ENCODE measurements at places on chromosomes 5 and 9. TPM values are rescaled to one million over a fixed set of nuclear protein-coding genes. Genes with fewer than 3 reads are reported as not detected.
A peak's percentile ranks its signal among the peaks of the same experiment; 100 is the strongest.

PCDHGB5 gene
- total RNA-seq = 9.1 TPM

PCDHB2 gene
- 5.6 TPM for total RNA-seq

- peaks cover 9% of the 10 kb centered on the region for H3K27me3 ChIP-seq
- no peak overlapping the region for H3K27ac ChIP-seq
- H3K4me3 ChIP-seq = no peak overlapping the region
- no peaks in the 10 kb centered on the region for H3K4me1 ChIP-seq
- H3K36me3 ChIP-seq = no peaks in the 10 kb centered on the region
Observed at GRCh38 chr9:135046739-135047350, 40.6 kb upstream of the OLFM1 start.

GRCh38 chr5:127762412-127762811, 59.2 kb downstream of the CCDC192 start:
- DNase-seq = no peak
- no peaks in the 10 kb centered on the region for H3K36me3 ChIP-seq
- H3K27me3 ChIP-seq = no peaks in the 10 kb centered on the region

DBH gene
- total RNA-seq = not detected

- H3K4me1 ChIP-seq = no peaks in the 10 kb centered on the region
- no peak for DNase-seq
- H3K27ac ChIP-seq = no peak overlapping the region
- H3K4me3 ChIP-seq = no peak overlapping the region
- H3K36me3 ChIP-seq = no peaks in the 10 kb centered on the region
Observed at GRCh38 chr9:70036641-70037040, 7.0 kb upstream of the MAMDC2 start.

GRCh38 chr9:116628716-116629115, 58.4 kb upstream of the TRIM32 start:
- H3K36me3 ChIP-seq = no peaks in the 10 kb centered on the region
- DNase-seq = no peak
- no peak overlapping the region for H3K27ac ChIP-seq
- H3K4me1 ChIP-seq = no peaks in the 10 kb centered on the region
- no peak overlapping the region for H3K4me3 ChIP-seq

GFI1B gene
- 1.1 TPM for total RNA-seq

NCS1 gene
- 7.0 TPM for total RNA-seq

DNA sequence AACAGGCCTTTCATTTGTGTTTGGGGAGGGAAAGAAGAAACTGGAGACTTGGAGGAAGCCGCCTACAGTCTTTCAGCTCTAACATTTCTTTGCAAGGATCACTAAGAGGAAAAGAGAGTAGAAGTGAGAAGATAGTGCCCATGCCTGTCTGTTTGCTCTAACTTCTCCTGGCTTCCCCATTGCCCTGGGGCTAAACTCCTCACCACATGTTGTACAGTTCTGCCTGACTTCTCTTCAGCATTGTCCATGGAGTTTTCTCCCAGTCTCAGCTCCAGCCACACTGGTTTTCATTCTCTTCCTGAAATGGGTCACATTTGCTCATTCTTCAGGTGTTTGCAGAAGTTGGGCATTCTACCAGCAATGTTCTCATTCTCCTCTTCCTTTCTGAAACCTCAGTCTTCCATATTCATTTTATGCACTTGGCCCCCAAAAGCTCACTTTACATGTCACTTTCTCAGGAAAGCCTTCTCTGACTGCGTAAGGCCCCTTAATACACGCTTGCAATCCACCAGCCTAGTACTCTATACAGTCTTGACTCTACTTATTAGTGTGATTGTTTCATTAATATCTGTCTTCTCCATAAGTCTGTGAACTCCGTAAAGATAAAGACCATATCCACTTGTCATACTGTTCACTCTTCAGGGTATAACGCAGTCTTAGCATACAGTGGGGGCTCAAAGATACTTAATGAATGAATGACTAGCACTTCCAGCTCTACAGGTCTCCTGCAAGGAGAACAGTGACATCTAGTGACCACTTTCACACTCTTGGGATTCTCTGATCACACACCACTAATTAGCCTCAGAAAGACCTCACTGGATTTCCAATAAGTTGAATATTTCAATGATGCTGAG, 40.2 kb upstream of the TRIM32 start:
- no peaks in the 10 kb centered on the region for H3K36me3 ChIP-seq
- H3K4me1 ChIP-seq = no peaks in the 10 kb centered on the region
- H3K27ac ChIP-seq = no peak overlapping the region
- H3K4me3 ChIP-seq = no peak overlapping the region
- DNase-seq = no peak
- H3K27me3 ChIP-seq = no peaks in the 10 kb centered on the region

DNA sequence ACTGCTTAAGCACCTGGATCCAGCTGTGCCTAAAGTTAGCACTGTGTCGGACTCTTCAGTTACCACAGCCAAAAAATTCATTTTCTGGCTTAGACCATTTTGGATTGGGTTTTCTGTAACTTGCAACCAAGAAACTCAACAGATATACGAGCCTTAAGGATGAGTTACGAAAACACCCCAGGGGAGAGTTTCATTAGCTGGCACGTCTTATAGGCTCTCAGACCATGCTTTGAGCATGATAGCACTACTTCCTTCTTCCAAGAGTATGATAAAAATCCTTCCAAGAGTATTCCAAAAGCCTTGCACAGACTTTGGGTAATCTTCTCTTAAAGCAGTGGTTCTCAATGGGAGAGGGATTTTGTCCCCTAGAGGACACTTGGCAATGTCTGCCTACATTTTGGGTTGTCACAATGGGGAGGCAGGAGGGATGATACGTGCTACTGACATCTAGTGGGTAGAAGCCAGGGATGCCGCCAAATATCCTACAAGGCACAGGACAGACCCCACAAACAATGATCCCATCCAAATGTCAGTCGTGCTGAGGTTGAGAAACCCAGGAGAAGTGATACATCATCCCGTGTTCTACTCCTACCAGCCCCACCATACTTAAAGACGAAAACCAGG, 64.8 kb downstream of the SMIM23 start:
- no peaks in the 10 kb centered on the region for H3K36me3 ChIP-seq
- H3K4me3 ChIP-seq = no peak overlapping the region
- no peaks in the 10 kb centered on the region for H3K27me3 ChIP-seq
- H3K4me1 ChIP-seq = no peaks in the 10 kb centered on the region
- no peak for DNase-seq

ZNF879 gene
- 7.3 TPM for total RNA-seq

ADRA1B gene
- total RNA-seq = 3.8 TPM

RLN2 gene
- total RNA-seq = 1.3 TPM

DNA sequence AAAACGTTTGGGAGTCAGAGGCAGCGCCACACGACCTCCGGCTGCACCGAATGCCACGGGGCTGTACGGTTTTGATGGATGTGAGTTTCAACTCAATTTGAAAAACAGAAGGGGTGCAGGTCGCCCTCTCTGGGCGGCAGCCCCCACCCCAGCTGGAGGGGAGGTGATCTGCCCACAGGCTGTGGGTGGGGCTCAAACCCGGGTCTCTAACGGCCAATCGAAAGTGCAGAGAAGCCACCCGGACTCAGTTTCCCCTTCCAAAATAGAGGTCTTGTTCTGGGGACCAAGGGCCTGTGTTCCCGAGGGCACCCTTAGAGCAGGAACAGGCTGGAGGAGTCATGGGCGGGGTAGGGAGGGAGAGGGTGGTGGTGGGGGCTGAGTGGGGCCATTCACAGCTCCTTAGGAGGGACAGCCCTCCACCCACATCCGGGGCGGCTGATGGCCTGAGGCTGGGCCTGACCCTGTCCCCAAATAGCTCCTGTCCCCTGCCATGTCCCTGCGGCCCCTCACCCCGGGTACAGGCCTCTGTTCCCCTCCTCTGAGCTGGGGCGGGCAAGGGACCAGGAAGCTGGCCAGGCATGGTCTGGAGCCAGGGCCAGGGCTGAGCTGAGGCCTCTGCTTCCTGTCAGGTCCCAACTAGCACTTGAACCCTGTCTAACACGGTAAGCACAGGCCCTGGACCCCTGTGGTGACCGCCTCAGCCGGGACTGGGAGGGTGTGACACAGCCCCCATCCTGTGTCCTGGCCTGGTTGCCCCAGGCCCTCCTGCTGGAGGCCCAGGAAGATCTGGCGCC, 22.6 kb upstream of the NOTCH1 start:
- H3K27ac ChIP-seq = no peak overlapping the region
- H3K4me3 ChIP-seq = no peak overlapping the region
- no peaks in the 10 kb centered on the region for H3K27me3 ChIP-seq
- no peaks in the 10 kb centered on the region for H3K36me3 ChIP-seq
- DNase-seq = no peak
- H3K4me1 ChIP-seq = peaks cover 68% of the 10 kb centered on the region

DNA sequence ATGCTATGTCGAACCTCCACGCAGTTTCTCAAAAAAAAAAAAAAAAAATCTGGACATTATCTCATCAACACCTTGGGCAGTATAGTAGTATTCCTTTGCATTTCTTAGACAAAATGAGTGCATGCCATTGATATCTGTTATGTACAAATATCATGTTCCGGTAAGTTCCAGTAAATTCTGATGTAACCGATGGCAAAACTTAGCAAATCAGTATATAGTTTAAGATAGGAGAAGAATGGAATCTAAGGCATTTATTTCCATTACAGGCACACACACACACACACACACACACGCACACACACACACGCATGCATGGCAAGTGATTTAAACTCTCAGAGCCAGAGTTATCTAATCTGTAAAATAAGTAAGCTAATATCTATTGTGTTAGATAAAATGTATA, 356.5 kb upstream of the TUSC1 start:
- H3K4me1 ChIP-seq = no peaks in the 10 kb centered on the region
- no peak overlapping the region for H3K4me3 ChIP-seq
- no peak overlapping the region for H3K27ac ChIP-seq
- no peaks in the 10 kb centered on the region for H3K36me3 ChIP-seq

FAM81B gene
- 7.6 TPM for total RNA-seq

- DNase-seq = no peak
- no peak overlapping the region for H3K27ac ChIP-seq
- H3K4me1 ChIP-seq = peaks cover 12% of the 10 kb centered on the region
- no peaks in the 10 kb centered on the region for H3K36me3 ChIP-seq
- H3K4me3 ChIP-seq = no peak overlapping the region
- peaks cover 17% of the 10 kb centered on the region for H3K27me3 ChIP-seq
Observed at GRCh38 chr5:157463081-157463480, 3.1 kb downstream of the NIPAL4 start.

- no peak for DNase-seq
- H3K4me1 ChIP-seq = no peaks in the 10 kb centered on the region
- H3K36me3 ChIP-seq = no peaks in the 10 kb centered on the region
Observed at GRCh38 chr5:116428413-116428812, 146.2 kb downstream of the SEMA6A start.

GRCh38 chr5:134206627-134207160, 19.2 kb downstream of the PPP2CA start:
- DNase-seq = no peak
- H3K4me3 ChIP-seq = no peak overlapping the region
- H3K36me3 ChIP-seq = peaks cover 38% of the 10 kb centered on the region
- H3K4me1 ChIP-seq = peaks cover 30% of the 10 kb centered on the region
- H3K27me3 ChIP-seq = no peaks in the 10 kb centered on the region
- no peak overlapping the region for H3K27ac ChIP-seq

DNA sequence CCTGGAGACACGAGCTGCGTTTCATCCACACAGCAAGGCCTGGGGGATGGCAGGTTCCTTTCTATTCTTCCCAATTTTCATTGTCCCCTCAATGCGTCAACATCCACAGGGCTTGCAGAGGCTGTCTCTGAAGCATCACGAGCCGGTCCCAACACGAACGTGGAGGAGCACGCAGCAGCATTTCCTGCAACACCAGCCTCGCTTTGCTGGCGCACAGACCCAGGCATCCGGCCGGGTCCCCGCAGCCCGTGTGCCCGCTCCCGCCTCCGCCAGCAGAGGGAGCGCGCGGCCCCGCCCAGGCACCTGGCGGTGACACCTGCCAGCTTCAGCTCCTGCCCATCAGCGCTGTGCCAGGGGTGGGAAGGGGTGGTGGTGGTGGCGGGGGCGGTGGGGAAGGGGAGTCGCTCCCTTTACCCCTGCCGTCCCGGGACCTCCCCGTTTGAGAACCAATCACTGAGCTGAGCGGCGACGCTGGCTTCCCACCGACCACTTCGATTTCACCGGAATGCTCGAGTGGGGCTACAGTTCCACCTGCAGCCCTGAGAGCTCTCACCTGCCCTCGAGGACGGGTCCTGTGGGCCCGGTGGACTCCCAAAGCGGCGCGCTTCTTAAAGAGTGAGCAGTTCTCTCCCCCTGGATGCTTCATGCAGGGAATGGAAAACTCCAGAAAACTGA, 464.5 kb downstream of the ICE1 start:
- peak; percentile 51 for DNase-seq
- no peak overlapping the region for H3K4me3 ChIP-seq
- no peaks in the 10 kb centered on the region for H3K27me3 ChIP-seq
- H3K4me1 ChIP-seq = no peaks in the 10 kb centered on the region

QRFP gene
- not detected for total RNA-seq

GRCh38 chr9:103533318-103533717, 538.2 kb downstream of the CYLC2 start:
- H3K27ac ChIP-seq = no peak overlapping the region

KLHL9 gene
- 22.7 TPM for total RNA-seq

GRXCR2 gene
- not detected for total RNA-seq

- no peaks in the 10 kb centered on the region for H3K27me3 ChIP-seq
- peaks cover 39% of the 10 kb centered on the region for H3K4me1 ChIP-seq
- DNase-seq = peak; percentile 53
Observed at GRCh38 chr9:111926421-111926875, 29.8 kb downstream of the UGCG start.

ZNF79 gene
- total RNA-seq = 9.5 TPM

DNA sequence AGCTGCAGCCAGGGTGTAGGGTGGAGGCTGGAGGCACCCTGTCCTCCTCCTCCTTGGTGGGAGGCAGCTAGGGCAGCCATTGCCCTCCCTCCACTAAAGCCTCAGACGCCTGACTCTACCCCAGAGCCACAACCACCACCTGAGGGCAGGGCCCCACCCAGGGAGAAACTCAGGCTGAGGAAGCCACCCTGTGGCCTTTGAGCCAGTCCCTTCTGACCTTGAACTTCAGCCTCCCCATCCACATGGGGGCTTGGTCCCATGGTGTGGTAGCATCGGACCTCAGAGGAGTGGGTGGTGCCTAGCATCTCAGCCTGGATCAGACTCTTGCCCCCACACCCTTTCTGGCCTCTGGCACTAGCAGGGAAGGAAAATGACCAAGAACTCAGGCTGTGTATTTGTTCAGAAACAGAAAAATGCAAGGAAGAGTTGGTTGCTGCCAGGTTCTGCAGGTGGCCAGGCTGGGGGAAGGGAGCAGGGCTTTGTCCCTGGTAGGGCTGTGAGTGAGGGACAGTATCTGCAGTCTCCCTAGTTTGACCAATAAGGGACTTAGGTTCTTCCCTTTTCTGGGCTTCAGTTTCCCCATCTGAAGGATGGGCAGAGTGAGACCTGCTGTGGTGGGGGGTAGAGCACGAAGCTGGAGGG, 3.2 kb downstream of the DAB2IP start:
- H3K27ac ChIP-seq = no peak overlapping the region
- no peak overlapping the region for H3K4me3 ChIP-seq
- peaks cover 16% of the 10 kb centered on the region for H3K27me3 ChIP-seq
- H3K4me1 ChIP-seq = peaks cover 71% of the 10 kb centered on the region
- no peak for DNase-seq

RRAGA gene
- total RNA-seq = 74.2 TPM

GRCh38 chr9:34744295-34745221, 34.6 kb upstream of the CCL21 start:
- H3K4me1 ChIP-seq = no peaks in the 10 kb centered on the region
- H3K27ac ChIP-seq = no peak overlapping the region
- no peaks in the 10 kb centered on the region for H3K36me3 ChIP-seq
- H3K27me3 ChIP-seq = no peaks in the 10 kb centered on the region
- H3K4me3 ChIP-seq = no peak overlapping the region
